ENCODE measurements at places on chromosomes 6 and 20.

DNA sequence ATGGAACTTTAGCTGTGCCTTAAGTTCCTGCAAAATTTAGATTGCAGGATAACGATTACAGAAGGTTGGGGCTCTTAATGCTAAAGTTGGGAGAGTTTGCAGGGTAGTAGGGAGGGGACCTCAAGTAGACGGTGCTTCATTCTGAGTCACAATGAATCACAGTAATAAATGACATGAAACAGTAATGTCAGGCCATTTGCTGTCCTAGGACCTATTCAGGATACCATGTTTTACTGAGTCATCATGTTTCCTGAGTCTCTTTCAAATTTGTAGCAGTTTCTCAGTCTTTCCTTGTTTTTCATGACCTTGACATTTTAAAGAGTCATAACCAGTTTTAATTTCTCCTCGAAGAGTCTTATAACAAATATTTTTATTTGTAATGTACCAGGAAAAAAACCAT, 406.9 kb upstream of the MAP3K7 start:
- DNase-seq: no peak
- no peaks in the 10 kb centered on the region for H3K36me3 ChIP-seq
- H3K4me3 ChIP-seq: no peak overlapping the region

DNA sequence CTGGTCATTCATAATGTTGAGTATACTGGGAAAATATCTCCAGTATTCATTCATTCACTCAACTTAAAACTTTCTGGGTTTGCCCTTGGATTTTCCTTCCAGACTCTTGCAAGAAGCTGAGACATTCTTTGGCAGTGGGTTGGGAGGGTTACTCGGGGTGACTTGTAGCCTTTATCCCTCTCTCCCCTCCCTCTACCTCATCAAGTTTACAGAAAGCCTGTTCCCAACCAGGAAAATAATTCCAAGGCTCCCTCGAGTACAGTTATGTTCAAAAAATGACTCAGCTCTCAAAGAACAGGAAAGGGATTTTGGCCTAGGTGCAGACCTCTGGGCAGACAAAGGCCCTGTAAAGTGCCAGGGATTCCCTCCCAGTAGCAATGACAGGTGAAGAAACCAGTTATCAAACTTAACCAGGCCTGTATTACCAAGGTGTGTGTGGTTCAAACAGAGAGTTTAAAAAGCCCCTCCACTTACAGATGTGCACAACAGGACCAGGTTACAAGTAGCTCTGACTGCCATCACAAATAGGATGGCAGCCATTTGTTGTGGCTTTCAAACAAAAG, 22.2 kb downstream of the FKBP1A start:
- no peak overlapping the region for H3K27ac ChIP-seq
- no peaks in the 10 kb centered on the region for H3K36me3 ChIP-seq
- no peak for DNase-seq
- H3K27me3 ChIP-seq: no peaks in the 10 kb centered on the region
- H3K4me1 ChIP-seq: peaks cover 18% of the 10 kb centered on the region

- no peak overlapping the region for H3K4me3 ChIP-seq
- no peaks in the 10 kb centered on the region for H3K4me1 ChIP-seq
- H3K36me3 ChIP-seq: peaks cover under 1% of the 10 kb centered on the region
- peak; percentile 55 for DNase-seq
- H3K27me3 ChIP-seq: peaks cover 4% of the 10 kb centered on the region
- H3K27ac ChIP-seq: no peak overlapping the region
Observed at GRCh38 chr20:58233881-58234528, 5.6 kb upstream of the ANKRD60 start.

DNA sequence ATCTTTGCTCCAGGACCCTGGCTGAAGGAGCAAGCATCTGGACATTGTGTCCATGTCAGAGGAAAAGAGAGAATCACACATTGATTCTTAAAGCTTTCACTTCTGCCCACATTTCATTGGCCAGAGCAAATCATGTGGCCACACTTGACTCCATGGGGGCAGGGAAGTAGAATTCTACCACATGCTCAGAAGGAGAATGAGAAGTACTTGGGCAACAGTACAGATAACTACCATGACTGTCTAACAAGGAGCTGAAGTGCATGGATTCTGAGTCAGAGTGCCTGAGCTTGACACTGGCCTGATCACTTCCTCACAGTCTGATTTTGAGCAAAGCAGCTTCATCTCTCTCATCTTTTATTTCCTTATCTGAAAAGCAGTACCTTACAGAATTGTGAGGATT, 38.6 kb downstream of the GHRH start:
- H3K27me3 ChIP-seq: no peaks in the 10 kb centered on the region
- H3K27ac ChIP-seq: no peak overlapping the region
- H3K4me3 ChIP-seq: no peak overlapping the region
- peaks cover 9% of the 10 kb centered on the region for H3K36me3 ChIP-seq
- no peaks in the 10 kb centered on the region for H3K4me1 ChIP-seq
- DNase-seq: no peak

DNA sequence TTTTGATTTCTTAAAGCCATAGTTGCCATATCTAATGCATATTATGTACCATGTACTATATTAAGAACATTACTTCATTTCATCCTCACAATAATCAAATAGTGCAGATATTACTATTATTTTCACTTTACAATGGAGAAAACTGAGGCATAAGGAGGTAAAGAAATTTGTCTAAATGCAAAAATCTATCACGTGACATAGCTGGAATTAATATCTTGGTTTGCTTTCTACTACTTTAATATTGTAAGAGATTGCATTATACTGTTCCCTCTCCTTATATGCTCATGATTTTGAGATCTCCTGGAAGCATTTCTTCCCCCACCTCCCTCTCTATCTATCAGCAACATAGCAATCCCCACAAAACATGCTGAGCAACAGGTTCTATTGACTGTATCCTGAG, 330.8 kb upstream of the SPTLC3 start:
- H3K36me3 ChIP-seq: no peaks in the 10 kb centered on the region
- H3K4me1 ChIP-seq: no peaks in the 10 kb centered on the region
- no peaks in the 10 kb centered on the region for H3K27me3 ChIP-seq
- H3K27ac ChIP-seq: no peak overlapping the region
- no peak for DNase-seq
- H3K4me3 ChIP-seq: no peak overlapping the region

DNA sequence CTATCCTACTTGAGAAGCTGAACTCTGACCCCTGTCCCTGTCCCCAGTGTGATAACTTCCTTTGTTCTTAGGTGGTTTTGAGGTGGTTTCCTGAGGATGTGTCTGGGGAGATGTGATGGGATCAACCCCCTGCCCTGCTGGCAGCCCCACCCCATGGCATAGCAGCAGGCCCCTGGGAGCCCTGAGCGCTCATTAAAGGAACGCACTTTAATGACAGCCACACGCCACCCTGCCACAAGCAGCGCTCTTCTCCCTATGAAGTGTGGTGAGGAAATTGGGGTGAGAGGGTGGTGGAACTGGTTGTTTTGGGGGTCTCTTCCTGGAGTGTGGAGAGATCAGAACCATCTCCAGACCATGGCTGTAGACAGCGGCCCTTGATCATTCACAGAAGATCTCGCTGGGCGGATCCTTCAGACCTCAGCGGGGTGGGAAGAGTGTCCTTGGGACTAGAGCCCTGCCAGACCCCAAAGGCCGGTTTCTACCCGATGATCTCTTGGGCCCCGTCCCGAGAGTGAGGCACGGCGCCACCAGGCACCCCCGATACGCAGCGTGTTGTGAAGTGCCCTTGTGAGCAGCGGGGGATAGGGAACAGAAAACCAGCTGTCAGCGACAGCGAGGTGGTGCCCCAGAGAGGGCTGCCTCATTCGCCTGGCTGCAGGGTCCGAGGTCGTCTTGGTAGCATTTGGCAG, 45.4 kb downstream of the SYNJ2 start:
- no peak for DNase-seq
- peaks cover 12% of the 10 kb centered on the region for H3K4me1 ChIP-seq
- H3K4me3 ChIP-seq: no peak overlapping the region
- H3K27me3 ChIP-seq: no peaks in the 10 kb centered on the region
- no peaks in the 10 kb centered on the region for H3K36me3 ChIP-seq

- DNase-seq: no peak
- H3K27me3 ChIP-seq: peaks cover 12% of the 10 kb centered on the region
- no peak overlapping the region for H3K27ac ChIP-seq
- H3K36me3 ChIP-seq: no peaks in the 10 kb centered on the region
- no peak overlapping the region for H3K4me3 ChIP-seq
Observed at GRCh38 chr20:61960836-61961235, 104.8 kb downstream of the TAF4 start.

GRCh38 chr6:140311146-140311545, 936.7 kb upstream of the CITED2 start:
- H3K27ac ChIP-seq: no peak overlapping the region
- H3K4me1 ChIP-seq: no peaks in the 10 kb centered on the region
- no peak overlapping the region for H3K4me3 ChIP-seq
- H3K36me3 ChIP-seq: no peaks in the 10 kb centered on the region
- no peaks in the 10 kb centered on the region for H3K27me3 ChIP-seq

GRCh38 chr20:52683761-52684160, 288.4 kb upstream of the TSHZ2 start:
- H3K4me3 ChIP-seq: no peak overlapping the region
- H3K27me3 ChIP-seq: no peaks in the 10 kb centered on the region
- no peak for DNase-seq
- no peak overlapping the region for H3K27ac ChIP-seq

DNA sequence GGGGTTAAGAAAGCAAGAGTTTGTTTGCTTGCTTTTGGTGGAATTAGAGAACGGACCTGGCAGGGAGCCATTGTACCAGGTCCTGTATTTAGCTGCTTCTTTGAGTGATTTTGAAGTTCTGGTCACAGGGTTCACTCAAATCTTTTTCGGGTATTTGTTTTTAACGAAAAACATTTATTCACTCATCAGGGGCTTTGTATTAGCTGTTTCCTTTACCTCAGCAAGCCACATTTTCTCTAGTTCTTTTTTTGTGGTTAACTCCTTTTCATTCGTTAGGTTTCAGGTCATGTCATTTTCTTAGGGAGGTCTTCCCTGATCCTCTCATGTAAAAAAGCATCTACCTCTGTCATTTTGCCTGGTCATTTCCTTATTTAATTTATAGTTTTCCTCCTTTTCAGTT, 1502.2 kb downstream of the GRIK2 start:
- no peak for DNase-seq
- H3K4me1 ChIP-seq: no peaks in the 10 kb centered on the region
- no peak overlapping the region for H3K4me3 ChIP-seq
- no peak overlapping the region for H3K27ac ChIP-seq

DNA sequence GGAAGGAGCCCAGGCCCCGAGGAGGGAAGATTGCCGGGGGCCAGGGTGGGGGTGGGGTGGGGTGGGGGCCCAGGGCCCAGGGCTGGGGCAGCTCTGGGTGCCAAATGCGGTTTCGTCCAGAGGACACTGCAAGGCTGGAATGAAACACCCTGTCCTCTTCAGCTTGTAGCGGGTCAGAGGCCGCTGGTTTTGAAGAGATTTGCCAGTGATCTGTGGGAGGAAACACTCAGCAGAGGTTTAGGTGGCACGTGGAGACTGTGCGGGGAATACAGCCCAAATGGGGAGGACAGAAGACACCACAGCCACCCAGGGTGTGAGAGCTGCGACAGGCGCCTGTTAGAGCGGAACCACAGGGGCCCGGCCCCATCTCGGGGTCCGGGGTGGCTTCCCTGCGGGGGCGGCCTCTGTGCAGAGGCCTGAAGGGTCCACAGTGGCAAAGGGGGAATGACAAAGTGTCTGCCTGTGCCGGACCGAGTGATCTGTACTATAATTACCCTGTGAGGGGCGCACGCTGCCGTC, 29.2 kb downstream of the FRMD1 start:
- no peak for DNase-seq
- no peak overlapping the region for H3K4me3 ChIP-seq
- no peak overlapping the region for H3K27ac ChIP-seq
- H3K36me3 ChIP-seq: no peaks in the 10 kb centered on the region
- H3K27me3 ChIP-seq: no peaks in the 10 kb centered on the region
- no peaks in the 10 kb centered on the region for H3K4me1 ChIP-seq

DNA sequence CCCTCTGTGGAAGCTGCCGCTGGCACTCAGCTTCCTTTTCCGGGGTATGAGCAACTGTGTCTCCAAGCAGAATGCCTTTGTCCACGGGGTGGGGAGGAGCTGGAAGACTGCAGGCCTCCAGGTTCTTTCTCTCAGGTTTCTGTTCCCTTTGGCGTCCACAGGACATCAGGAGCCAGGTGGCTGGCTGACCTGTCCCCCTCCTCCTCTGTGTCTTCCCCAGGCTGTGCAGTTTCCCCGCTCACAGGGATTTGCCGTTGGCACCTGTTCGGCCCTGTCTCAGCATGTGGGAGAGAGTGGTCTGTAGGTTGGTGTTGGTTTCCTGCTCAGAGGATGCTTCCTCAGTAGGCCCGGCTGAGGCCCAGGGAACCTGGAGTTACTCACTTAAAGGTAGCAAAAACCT, 43.5 kb downstream of the CDS2 start:
- no peak overlapping the region for H3K27ac ChIP-seq
- no peak for DNase-seq
- no peaks in the 10 kb centered on the region for H3K27me3 ChIP-seq

DNA sequence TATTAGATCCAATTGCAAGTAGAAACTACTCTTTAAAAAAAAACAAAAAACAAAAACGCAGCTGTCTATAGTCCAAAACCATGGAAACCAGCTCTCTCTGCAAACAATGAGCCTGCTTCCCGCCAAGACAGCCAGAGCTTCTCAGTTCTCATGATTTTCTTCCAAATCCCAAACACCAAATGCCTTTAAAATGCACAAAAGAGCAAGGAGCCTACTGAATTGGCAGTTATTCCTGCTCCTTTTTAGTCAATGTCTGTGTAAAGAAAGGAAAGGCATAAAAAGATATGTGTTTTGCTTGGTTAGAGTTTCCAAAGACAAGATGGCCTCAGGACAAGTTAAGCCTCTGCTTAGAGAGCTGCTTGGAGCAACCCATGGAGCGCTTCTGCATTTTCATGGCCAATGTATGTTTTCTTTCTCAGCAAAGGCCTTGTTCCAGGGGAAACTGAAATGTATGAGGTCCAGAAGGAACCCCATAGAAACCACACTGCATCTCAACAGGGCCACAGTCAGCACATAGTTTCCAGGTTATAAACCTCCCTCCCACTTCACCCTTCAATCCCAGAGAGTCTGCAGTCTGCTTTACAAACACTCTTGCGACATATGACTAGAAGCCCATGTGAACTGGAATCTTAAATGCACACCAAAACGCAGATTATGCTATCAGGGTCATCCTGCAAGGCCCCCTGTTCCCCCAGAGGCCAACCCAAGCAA, 209.3 kb upstream of the TAB2 start:
- no peak for DNase-seq
- H3K36me3 ChIP-seq: no peaks in the 10 kb centered on the region
- H3K4me3 ChIP-seq: no peak overlapping the region
- H3K27ac ChIP-seq: no peak overlapping the region
- no peaks in the 10 kb centered on the region for H3K4me1 ChIP-seq

- H3K4me1 ChIP-seq: no peaks in the 10 kb centered on the region
- DNase-seq: no peak
- peak overlapping the region; percentile 92 for H3K27ac ChIP-seq
- no peaks in the 10 kb centered on the region for H3K27me3 ChIP-seq
- no peaks in the 10 kb centered on the region for H3K36me3 ChIP-seq
- peak overlapping the region; percentile 83 for H3K4me3 ChIP-seq
Observed at GRCh38 chr6:122472022-122472340, 374 bp upstream of the SERINC1 start.

DNA sequence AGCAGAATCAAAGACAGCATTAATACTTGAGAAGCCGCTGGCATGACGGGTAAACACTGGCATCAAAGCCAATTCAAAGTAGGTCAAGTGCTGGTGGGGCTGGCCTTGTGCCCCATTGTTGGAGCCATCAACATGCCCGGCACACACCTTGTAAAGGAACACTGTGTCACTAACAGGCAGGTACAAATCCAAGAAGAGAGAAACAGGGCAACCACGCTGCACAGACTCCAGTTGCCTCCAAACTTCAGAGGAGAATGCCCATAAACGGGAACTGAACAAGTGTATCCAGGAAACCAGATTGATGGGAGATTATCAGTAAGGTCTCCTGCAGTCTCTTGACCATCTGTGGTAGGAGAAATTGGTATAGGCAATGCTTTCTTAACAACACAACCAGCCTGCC, 127.0 kb upstream of the STXBP5 start:
- no peaks in the 10 kb centered on the region for H3K36me3 ChIP-seq
- no peaks in the 10 kb centered on the region for H3K4me1 ChIP-seq
- H3K27me3 ChIP-seq: no peaks in the 10 kb centered on the region
- no peak for DNase-seq
